Posterior vena cava (tissue), 2 donors: ENCODE measurements at places on chromosomes 3 and 15. TPM values are rescaled to one million over a fixed set of nuclear protein-coding genes. Genes with fewer than 3 reads are reported as not detected.

Gene TTC21A
- 5.4 TPM for total RNA-seq

DNA sequence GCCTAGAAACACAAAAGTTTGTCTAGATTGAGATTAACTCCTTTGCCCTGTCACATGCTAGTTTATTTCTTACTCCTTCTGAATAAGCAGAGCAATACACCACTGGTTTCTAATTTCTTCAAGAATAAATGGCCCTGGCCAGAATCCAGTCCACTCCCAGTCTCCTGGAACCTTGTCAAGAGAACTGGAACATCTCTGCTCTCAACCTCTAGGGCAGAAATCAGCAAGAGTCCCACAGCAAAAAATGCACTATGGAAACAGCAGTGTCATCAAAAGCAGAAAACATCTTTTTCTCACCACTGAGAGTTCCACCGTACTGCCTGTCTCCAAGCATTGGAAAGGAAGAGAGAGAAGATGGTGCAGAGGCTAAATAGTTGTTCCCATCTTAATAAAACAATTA lies 35.9 kb upstream of the PPP2R3A start:
- no peak for DNase-seq

- DNase-seq, result no peak
Observed at GRCh38 chr3:69197922-69198530, 75.6 kb upstream of the LMOD3 start.

Gene EPHB1
- 3.7 TPM for total RNA-seq

Gene CASR
- not detected for total RNA-seq

GRCh38 chr3:99023590-99024192 lies 122.2 kb upstream of the DCBLD2 start:
- no peak for DNase-seq

Gene VPS13C
- total RNA-seq, result 89.2 TPM

Gene NEDD4
- 22.6 TPM for total RNA-seq

Gene RNU5B-1
- total RNA-seq, result 102 TPM

DNA sequence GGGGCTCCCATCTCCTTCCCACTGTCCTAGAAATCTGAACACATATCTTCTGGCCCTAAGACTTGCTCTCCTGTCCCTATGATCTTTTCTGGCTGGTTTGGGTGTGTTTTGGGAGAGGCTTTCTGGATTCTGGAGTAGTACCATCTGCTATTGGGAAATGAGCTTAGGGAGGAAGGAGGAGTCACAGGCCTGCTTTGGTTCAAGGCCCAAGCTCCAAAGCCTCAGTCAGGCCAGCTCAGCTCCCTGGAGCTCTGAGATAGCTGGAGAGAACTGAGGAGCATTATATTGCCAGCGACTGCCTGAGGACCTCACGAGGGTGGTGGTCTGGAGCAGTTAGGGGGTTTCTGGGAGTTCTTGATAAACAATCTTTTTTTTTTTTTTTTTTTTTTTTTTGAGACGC lies 18.7 kb downstream of the RASGRF1 start:
- peak; percentile 82 for DNase-seq

GRCh38 chr3:15940641-15941040 lies 142.9 kb upstream of the ANKRD28 start:
- DNase-seq, result no peak

GRCh38 chr3:126644615-126645014 lies 10.3 kb downstream of the TXNRD3 start:
- no peak for DNase-seq

Gene GOLGA8G
- not detected for total RNA-seq

- no peak for DNase-seq
Observed at GRCh38 chr3:97350971-97351370, 413.6 kb upstream of the ARL6 start.

- no peak for DNase-seq
Observed at GRCh38 chr3:65485826-65486469, 552.8 kb downstream of the MAGI1 start.

DNA sequence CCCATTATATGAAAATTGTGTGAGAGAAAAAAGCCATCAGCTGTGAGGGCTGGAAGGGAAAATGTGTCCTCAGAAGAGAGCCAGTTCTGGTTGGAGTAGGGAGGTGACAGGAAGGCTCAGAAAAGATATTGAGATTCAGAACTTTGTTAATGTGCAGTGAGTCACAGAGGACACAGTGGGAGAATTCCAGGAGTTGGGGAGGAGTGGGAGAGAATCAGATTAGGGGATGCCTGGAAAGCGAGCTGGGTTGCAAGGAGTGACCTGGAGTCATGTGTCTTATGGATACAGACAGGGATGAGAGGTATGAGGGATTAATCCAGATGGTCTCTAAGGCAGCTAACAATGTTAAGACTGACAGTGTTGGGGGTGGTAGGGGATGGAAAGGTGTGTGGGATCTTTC lies 67.5 kb downstream of the CHST2 start:
- no peak for DNase-seq
